ENCODE measurements at places on chromosomes 13 and 19.

GRCh38 chr19:58392945-58393724 is 2.3 kb upstream of the RNF225 start:
- DNase-seq = no peak

DNA sequence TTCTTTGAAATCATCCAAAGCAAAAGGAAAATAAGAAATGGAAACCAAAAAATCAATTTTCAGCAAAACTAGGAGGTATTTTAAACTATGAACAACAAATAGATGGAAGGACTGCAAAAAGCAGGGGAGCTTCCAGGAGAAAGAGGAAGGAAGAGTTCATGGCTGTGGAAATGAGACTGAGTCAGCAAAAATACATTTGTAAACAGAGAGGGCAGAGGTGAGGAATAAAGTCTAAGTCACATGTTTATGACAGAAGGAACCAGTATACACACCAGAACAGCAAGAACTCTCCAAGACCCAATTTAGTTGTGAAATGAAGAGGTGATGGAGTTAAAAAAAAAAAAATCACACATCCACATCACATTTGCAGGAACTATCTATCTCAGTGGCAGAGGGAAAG is 69.6 kb downstream of the RNASEH2B start:
- DNase-seq = no peak

DNA sequence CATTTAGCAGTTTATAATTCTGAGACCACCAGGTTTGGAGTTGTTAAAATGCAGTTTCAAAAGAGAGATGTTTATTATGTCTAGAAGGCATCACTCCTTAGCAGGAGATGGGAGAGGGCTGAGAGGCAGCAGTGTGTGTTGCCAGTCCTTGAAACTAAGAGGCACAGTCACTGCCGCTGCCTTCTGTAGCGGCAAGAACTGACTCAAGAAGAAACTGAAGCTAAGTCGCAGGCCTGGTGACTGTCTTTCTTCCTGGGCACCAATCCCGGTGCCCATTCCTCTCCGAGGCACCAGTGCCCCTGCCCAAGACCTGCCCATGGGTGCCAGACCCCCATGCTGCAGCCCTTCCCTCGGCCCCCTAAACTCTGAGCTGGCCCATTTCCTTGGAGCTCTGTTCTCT is 20.1 kb downstream of the N4BP2L1 start:
- DNase-seq = no peak

DNA sequence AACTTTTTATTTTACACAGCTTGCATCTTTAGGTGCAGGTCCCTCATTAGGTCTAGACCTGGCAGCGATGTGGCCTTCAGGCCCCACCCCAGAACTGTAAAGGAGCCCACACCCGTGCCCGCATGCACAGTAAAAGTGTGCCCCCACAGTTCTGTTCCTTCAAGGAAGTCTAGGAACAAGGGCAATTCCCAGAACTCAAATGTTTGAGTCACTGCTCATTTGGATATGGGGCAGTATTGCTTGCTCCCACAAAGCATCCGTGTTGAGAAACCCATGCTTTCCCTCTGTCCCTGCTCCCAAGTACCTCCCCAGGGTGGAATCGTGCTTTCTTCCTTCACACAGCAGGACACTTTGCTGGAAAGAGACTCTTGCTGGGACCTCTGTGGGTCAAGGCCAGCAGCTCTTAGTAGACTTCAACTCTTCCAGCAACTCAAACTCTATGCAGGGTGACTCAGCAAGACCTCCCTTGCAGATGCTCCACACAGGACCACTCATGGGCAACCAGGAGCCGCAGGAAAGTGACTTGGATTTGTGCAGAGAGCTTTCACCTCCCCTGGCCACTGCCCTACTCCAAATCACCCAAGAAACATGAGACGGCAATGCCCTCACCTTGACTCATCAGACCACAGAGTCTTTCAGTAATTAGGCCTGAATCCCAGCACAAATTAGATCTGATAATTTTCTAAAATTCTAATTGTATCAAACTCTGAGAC is 12.3 kb downstream of the SLC7A1 start:
- DNase-seq = no peak

- DNase-seq = no peak
Measured at GRCh38 chr19:49133621-49134454, 14.5 kb downstream of the PPFIA3 start.

DNA sequence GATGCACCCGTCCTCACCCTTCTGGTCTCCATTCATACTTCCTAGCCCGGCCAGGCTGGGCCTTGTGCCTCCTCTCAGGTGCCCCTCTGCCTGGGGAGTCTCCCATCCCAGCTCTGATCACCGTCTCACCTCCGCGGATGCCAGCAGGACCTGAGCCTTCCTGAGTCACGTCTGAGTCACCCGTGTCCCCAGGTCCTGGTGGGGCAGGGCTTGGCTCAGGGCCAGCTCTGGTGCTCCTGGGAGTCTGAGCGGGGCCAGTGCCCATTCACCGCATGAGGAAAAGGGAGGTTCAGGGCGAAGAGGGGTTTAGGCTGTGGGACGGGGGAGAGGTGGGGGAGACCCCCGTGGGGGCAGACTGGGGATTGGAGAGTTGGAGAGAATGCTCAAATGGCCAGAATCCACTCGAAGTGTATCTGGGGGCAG is 593 bp downstream of the ATP8B3 start:
- DNase-seq = peak; percentile 28

GRCh38 chr19:30745476-30745985 is 373.3 kb downstream of the ZNF536 start:
- no peak for DNase-seq

- no peak for DNase-seq
Measured at GRCh38 chr13:61685682-61686012, 270.0 kb upstream of the PCDH20 start.

DNA sequence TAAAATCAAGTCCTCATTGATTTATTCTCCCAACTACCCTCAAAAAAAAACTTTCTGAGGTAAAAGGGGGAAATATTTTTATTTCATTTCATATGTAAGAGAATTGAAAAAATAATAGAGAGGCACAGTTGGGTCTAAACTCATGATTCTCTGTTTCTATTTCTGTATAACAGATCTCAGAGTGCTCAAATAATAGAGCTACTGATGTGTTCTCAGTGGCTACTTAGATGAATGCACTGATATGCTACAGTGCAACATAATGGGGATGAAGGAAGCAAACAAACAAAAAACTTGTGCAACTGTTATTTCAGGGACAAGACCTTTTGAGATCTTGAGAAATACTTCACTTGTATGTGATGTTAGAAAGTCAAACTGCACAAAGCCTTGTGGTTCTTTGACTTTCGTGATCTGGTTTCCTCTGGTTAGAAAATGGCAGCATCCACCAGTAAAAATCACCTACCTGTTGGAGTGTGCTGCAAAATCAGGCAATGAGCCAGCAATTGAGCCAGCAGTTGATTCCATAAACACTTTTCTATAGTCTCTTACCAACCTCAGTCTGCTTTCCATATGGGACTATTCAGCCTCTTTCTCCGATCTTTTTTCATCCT is 9.7 kb upstream of the DACH1 start:
- no peak for DNase-seq

DNA sequence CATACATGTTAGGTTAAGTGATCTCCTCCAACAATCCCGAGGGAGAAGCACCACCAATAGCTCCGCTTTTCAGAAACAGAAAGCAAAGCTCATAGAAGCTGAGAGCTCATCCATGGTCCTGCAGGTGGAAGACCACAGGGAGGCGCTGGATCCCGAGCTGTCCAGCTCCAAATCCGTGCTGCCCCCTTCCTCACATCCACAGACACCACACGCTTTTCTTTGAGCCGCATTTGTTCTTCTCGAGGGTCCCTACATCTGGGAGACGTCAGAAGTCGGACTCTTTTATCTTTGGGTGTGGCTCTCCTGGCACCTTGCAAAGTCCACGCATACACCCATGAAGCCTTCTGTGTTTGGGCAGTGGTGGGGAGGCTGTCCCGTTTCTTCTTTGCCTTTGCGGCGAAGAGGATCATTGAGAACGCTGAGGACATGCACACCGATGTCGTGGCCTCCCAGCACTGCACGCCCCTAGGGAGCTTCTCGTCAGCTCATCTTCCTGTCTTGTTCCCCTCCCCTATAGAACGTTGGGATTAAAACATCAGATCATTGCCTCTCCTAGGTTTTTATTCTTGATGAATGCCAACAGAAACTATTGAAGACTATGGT is 184.8 kb downstream of the TEX29 start:
- no peak for DNase-seq

GRCh38 chr13:39688278-39688677 is 32.8 kb downstream of the COG6 start:
- no peak for DNase-seq

DNA sequence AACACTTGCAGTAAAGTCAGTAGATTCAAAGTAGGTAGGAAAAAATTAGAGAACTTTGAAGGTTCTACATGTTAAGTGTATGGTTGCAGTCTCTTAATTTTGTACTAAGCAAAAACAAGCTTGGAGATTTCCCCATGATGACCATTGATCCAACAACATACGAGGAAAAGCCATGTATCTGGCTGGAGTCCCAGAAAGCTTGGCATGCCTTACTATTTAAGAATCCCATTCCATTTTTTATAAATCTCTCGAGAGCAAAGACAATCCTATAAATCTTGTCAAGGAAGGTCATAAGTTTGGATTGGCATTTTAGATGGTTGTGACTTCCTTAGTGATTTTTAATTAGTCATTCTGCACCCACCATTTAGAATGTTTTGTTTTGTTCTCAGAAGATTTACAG is 495.9 kb downstream of the GPC5 start:
- DNase-seq = no peak

DNA sequence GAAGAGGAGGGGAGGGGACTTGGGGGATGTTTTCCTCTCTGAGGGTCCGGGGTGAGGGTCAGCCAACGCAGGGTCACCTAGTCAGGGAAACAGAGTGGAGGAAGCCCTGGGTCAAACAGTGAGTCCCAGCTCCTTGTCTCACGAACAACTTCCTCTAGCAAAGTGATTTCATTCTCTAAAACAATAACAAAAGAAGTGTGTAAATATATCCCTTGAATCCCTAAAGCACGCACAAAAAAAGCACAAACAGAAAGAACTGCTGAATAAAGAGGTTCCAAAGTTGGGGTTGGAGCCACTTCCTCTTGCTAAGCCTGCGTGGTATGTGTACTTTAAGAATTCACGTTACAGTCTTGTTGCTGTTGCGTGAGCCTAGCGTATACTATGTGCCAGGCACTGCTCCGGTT is 1.5 kb upstream of the C5AR2 start:
- no peak for DNase-seq

GRCh38 chr13:40522282-40522681 is 144.2 kb downstream of the FOXO1 start:
- DNase-seq = no peak

DNA sequence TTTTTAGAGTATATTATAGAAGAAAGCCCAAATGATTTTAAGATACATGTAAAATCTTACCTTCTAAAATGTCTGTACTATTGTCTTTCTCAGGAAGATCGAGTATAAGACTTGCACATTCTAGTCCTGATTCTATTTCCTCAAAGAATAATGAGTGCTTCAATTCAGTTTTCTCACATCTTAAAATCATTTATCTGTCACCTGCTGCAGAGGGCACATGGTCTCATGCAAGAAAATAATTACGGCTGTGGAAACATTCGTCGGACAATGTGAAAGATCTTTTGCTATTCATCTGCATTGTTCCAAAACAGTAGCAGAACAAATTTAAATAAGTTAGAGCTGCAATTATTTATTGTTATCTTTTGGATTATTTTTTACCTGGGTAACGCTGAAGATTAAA is 1403.5 kb downstream of the PCDH9 start:
- no peak for DNase-seq

DNA sequence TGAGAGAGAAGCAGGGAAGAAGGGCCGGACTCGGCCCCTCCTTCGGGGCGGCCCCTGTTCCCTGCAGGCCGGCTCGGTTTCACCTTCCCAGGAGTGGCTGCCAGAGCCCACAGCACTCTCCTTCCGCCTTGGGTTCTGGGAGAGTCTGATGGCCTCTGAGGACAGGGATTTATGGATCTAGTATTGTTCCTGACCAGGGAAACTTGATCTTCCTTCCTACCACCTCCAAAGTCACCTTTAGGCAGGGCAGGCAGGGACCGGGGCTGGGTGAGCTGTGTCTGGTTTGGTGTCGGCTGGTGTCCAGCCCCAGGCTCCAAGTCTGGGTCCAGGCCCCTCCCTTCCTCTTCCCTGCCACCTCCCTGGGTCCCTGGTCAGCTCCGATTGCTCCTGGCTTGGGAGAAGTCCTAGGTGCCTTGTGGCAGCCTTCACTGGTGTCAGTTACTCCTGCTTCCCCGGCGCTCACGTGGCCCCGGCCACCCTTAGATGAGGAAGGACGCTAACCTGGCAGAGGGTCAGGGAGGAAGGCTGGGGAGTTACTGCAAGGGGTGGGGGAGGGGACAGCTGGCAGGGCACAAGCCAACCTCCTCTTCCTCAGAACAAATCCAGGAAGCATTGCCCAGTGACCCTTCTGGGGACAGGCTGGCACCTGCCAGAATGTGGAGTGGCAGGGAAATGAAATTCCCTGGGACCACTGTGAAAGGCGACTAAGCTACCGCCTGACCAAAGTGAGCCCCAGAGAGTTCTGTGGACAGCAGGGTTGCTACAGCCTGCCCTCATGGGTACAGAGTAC is 18.8 kb downstream of the RFX1 start:
- DNase-seq = no peak

DNA sequence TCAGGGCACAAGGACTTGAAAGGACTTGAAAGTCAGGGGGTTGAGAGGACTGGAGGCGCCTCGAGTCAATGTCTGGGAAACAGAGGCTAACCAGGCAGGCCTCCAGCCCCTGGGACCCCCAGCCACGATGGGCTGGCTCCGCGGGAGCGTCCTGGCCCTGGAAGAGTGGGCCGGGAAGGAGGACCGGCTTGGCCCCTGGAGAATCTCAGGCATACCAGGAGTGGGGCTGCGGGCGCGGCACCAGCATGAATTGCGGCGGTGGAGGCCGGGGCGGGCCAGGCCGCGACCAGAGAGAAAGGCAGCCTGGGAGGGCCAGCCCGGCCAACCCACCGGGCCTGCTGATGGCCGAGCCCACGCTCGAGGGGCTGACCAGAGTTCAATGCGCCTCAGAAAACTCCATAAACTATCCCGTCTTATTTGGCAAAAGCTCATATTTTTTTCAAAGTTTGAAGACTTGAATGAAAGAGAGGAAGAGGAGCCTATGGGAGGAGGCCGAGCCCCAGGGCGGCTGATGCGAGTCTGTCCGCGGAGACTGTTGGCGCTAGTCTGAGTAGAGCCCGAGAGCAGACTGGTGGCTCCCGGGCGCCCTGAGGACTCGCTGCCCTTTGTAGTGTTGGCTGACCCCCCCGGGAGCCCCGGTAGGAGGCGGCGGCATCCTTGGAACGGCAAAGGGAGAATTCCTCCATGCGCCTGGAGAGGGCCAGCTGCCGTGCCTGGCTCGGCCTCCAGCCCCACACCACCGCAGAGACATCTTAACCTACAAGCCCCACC is 68.0 kb downstream of the MLLT1 start:
- DNase-seq = no peak

- no peak for DNase-seq
Measured at GRCh38 chr19:8355631-8356402, 8.1 kb upstream of the ANGPTL4 start.
